ENCODE measurements at places on chromosomes 3 and 15.
A peak's percentile ranks its signal among the peaks of the same experiment; 100 is the strongest.

DNA sequence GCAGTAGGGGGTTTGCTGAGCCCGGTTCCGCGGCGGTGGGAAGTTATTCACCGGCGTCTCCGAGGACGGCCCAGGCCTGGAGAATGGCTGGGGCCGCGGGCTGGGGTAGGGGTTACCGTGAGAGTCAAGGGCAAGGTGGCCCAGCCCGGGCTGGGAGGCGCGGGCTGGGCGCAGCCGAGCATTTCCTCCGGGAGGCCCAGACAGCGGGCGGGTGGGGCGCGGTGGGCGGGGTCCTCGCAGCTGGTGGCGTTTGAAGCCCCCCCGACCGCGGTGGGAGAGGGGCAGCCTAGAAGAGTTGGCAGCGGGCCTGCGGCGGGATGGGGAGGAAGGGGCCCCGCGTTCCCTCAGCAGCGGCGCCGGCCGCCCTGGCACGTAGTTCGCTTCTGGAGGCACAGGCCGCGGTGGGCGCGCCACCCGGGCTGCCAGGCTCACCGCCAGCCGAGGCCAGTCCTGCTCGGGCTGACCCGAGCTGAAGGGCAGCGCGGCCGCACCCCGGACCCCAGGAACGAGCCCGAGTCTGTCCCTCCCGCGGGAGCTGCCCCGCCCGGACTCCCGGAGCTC lies 960 bp upstream of the KLF13 start:
- DNase-seq = no peak

GRCh38 chr3:140423146-140423545 lies 254.7 kb upstream of the TRIM42 start:
- no peak for DNase-seq

- no peak for DNase-seq
These were observed 432.4 kb upstream of the ATP10A start for GRCh38 chr15:26295336-26296085.

DNA sequence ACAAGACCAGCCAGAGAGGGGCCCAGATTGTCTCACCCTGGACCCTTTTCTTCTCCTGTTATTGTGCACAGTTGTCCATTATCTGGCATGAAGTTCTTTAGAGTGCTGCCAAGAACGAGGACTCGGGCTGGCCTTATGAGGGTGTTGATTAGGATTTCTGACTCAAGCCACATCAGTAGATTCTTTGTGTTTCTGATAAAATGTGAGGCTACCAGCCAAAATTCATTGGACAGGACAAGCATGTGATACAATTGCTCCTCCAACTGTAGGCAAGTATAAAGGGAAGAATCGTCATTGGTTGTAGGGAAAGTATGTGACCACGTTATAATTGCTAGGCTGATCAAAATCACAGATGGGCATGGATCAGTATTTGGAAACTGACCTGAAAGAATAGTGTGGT lies 99.2 kb upstream of the TMC3 start:
- DNase-seq = no peak

DNA sequence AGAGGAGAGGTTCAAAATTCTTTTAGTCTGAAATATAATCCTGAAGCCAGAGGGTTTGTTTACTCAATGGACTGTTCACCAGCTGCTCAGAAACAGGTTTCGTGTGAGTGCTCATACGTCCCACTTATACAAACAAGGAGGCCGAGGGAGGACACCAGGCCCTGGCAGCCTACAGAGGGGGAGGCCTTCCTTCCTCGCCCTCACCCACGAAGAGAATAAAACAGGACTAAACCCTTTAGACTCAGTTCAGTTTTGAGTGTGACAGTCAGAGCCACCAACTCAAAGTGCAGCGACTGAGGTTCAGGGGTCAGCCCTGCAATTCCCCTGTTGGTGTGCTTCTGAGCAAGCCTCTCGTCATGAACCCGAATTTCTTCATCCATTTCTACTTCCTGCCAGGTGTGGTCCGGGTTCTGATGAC lies 17.3 kb downstream of the FAM174B start:
- DNase-seq = no peak

GRCh38 chr3:133074977-133075376 lies 36.8 kb downstream of the TMEM108 start:
- DNase-seq = no peak

GRCh38 chr15:71753346-71753745 lies 57.0 kb upstream of the NR2E3 start:
- DNase-seq = no peak

GRCh38 chr3:122754929-122755328 lies 38.7 kb downstream of the HSPBAP1 start:
- no peak for DNase-seq

GRCh38 chr3:31364711-31365110 lies 168.0 kb upstream of the STT3B start:
- no peak for DNase-seq

DNA sequence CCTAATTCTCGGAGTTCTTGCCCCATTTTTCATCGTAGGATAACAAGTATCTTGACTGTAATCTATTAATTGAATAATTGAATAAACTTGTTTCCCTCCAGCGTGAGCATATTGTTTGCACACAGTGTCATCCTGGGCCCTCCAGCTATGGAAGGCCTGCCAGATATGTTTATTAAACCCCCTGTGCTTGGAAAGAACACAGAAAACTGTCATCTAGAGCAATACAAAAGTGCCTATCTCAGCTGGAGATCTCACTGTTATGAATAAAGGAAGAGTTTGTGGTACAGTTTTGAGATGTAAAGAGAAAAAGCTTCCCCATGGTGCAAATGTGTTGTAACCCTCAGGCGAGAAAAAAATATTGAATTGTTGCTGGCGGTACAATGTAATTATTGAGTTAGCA lies 405.9 kb downstream of the SOX2 start:
- no peak for DNase-seq

- no peak for DNase-seq
These were observed 57.1 kb downstream of the SLC7A14 start for GRCh38 chr3:170528726-170529125.

- DNase-seq = no peak
These were observed 103.1 kb downstream of the CNTN6 start for GRCh38 chr3:1195947-1196346.

DNA sequence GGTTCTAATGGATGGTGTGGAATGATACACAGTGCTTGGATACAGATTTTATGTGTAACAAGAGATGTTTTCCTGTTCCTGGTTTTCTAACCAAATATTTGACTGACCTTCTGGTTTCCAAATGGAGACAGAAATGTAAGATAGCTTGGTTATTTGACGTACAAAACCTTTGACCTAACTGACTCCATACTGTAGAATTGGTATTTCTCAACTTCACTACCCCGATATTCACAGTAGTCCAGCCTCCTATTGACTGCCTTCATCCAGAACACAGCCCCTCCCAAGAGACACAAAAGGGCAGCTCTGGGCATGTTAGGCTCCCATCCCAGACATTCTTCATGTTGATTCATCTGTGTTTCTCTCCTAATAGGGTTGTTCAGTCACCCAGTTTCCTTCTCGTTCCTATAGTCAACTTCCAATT lies 33.4 kb downstream of the MYO1E start:
- DNase-seq = no peak

GRCh38 chr15:79427781-79428598 lies 4.1 kb upstream of the MINAR1 start:
- DNase-seq = no peak

DNA sequence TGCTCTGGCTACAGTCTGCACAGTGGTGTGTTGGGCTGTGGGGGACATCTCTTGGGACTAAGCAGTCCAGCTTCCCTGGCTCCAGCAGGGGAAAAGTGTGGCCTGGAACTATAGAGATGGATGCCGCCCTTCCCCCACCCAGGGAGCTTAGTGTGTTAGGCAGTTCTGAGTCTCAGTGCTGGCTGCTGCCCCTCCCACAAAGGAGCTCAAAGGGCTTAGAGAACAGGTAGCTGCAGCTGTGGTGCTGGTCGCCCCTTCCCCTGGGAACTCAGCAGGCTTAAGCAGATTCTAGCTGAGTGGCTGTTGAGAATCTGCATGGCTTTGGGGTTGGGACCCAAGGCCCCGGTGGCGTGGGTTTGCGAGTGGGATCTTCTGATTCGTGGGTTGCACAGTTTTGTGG lies 190.8 kb downstream of the PDCD6IP start:
- DNase-seq = no peak

DNA sequence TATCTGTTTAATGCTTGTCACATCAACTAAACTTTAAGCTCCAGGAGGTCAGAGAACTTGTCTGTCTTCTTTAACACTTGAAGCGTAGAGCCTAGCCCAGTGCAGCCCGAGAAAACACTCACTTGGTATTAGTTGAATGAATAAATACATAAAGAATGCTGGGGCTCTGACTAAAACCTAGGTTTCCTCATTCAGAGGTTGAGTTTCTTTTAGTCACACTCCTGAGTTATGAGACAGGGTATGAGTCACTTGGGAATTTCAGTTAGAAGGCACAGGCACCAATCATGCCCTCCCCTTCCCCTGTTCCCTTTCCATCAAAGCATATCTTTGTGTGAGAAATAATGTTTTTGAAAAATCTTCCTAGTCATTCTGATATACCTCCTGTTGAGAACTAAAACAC lies 589.8 kb upstream of the DPPA4 start:
- no peak for DNase-seq

DNA sequence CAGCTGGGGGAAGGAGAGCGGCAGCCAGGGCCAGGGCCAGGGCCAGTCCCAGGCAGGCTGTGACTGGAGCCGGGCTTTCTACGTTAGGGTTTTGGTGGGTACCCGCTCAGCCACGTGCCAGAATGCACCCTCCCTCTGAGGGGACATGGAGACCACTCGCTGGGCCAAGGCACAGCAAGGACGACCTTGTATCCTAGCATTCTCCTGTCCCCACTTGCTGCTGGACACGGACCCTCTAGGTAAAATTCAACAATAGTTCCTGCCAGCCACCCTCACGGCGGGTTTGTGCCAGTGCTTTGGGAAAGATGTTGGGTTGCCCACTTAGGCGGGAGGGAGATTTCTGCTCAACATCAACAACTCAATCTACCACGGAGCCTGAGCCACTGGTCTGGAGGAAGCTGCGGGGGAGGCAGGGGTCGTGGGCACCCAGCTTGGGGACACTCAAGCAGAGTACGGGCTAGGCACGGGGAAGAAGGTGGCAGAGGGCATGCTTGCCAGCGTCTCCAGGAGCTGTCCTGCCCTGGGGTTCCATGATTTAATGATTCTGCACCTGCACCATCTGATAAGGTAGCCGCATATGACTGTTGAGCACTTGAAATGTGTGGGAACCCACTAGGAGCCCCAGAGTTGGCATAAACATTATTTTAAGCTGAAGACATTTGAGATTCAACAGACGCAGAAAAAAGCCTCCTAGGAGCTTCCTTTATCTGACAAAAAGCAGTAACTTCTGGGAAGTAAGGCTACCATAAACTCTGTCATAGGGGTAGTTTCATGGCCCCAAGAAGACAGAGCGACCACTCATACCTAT lies 22.5 kb upstream of the C15orf39 start:
- no peak for DNase-seq

DNA sequence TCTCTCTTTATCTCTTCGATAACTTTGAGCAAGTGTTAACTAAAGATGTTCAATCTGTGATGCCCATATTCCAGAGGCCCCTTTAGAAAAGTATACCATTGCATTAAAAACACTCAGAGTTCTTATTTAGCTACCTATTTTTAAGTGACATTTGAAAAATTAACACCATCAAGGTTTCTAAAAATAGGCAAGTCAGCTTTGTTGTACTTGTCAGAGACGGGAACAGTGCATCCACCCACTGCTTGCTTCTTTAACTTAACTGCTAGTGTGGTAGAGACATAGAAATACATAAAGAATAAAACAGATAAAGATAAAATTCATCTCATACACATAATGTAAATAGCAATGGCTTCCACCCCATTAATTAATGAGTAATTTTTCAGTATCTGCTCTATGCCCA lies 66.0 kb downstream of the IGSF11 start:
- no peak for DNase-seq

- no peak for DNase-seq
These were observed 235.5 kb downstream of the OPA1 start for GRCh38 chr3:193828477-193828876.

DNA sequence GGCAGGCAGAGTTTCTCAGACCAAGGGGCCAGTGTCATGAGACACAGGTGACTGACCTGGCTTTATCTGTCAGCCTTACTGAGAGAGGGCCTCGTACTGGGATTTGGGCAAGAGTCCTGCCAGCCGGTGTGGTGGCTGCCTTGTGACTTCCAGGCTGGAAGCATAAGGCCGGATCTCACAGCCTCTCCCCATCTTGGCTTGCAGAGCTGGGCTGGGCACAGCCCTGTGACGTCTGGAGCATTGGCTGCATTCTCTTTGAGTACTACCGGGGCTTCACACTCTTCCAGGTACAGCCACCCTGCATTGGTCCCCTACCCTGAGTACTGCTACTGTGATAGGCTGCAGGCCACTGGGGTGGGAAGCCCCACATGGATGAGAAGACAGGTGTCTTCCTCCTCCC lies 12.1 kb downstream of the CLK3 start:
- no peak for DNase-seq

GRCh38 chr3:40240921-40241320 lies 68.6 kb upstream of the EIF1B start:
- no peak for DNase-seq

- peak; percentile 52 for DNase-seq
These were observed 25.3 kb downstream of the ANP32A start for GRCh38 chr15:68795298-68795848.

DNA sequence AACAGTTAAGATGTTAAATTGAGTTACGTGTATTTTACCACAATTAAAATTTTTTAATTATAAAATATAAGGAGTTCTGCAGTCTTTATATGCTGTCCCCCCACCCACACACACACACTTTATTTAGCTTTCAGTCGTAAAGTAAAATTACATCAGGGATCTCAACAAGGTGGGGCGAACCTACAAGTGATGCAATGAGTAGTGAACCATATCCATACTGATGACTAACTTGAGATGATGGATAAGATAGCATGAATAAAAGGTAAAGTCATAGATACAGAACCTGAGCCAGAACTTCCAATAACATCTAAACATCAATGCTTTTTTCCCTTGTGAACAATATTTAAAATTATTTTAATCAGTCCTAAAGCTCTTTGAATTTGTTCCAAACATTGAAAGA lies 77.2 kb downstream of the VPS13C start:
- no peak for DNase-seq

DNA sequence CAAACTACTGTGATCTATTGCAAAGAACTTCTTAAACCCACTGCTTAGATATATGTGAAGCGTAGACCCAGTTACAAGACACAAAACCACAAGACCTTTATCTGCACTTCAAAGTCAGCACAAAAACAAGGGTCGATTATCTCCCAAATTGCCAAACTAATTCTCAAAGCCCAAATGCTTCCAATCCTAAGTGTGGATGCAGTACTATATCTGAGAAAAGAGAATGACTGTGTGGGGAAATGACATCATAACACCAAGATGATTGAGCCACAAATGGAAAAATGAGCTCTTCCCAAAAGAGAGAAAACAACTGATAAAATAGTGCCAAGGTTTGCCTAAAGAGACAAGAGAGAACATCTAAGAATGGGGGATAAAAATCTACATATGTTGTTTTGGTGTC lies 86.2 kb downstream of the MEIS2 start:
- no peak for DNase-seq

DNA sequence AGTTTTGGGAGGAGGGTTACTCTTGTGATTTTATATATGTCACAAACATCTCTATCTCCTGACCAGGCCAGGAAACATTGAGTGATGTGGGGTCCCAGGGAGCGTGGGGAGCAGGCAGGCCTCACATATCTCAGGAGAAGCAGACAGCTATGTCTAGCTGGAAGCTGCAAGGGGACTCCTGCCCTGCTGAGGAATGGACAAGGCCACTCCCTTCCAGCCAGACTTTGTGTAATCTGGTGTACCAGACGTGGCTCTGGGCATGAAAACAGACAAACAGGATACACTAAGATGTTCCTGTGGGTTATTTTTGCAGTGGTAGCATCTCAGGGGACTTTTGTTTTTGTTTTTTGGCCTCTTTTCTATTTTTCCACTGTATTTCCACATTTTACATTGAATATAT lies 23.2 kb downstream of the CYP8B1 start:
- no peak for DNase-seq

- DNase-seq = no peak
These were observed 125.9 kb upstream of the PLXND1 start for GRCh38 chr3:129732200-129732876.

Data from stimulated activated CD4-positive, alpha-beta T cell treated with anti-CD3 and anti-CD28 coated beads, TNF-alpha, amount 100 ng/mL, for 48 hours (primary cell).